Cortex of kidney (tissue), 1 donor: ENCODE measurements at places on chromosomes 3 and 15.

DNA sequence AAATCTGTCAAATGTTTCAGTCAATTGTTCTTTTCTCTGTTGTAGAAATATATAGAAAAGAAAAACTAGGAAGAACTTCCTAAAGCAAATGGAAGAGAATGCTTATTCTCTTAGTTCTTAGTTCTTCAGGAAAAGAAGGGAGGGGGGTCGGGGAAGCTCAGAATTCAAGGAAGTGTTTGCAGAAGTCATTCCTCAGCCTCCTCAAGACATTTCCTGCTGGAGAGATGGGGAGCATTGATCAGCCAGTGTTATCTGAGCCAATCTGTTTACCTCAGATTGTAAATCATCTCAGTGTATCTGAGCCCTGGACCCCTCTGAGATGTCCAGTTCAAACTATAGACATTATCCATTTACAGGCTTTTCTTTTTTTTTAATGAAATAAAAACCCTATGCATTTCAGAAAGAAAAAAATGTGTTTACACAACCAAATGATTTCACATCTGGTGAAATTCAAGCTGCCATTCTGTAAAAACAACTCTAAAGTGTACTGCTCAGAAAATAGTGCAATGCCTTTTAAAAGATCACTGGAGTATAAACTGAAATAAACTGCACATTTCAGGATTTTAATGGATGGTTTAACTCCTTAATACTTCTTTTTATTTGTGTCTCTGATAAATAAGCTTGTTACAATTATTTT lies 460.7 kb downstream of the ROBO1 start:
- DNase-seq: no peak

GRCh38 chr3:188062216-188062615 lies 91.7 kb upstream of the LPP start:
- DNase-seq: no peak

- DNase-seq: no peak
Observed at GRCh38 chr3:13083898-13084297, 10.7 kb upstream of the IQSEC1 start.

DNA sequence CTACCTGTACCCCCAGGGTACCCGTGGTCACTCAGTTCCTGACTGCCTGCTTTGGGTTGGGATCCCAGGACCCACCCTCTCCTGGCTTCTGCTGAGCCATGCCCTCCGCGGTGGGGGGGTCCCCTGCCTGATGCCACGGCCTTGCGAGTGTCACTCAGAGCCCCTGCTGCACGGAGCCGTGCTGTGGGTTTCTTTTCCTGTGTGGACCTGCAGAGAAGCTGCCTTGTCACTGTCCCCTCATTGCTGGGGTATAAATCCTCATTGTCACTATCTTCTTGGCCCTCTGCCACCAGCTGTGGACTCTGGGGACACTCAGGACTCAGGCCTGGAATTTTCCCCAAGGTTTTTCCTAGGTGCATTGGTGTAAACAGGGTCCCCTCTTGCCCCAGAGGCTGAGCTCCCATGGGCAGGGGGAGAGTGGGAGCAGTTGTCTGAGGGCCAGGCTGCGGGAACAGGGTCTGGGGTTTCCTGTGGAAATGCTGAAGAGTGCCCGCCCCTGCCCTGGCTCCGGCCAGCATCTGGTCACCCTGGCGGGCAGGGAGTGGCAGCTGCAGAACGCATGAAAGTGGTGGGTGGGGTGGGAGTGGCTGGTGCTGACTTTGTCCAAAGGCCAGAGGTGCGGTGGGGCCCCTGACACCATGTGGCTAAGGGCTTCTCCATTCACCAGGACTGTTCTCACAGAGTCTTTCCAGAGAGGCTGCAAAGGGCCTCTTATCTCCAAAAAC lies 191.7 kb downstream of the GOLGA6L6 start:
- no peak for DNase-seq

DNA sequence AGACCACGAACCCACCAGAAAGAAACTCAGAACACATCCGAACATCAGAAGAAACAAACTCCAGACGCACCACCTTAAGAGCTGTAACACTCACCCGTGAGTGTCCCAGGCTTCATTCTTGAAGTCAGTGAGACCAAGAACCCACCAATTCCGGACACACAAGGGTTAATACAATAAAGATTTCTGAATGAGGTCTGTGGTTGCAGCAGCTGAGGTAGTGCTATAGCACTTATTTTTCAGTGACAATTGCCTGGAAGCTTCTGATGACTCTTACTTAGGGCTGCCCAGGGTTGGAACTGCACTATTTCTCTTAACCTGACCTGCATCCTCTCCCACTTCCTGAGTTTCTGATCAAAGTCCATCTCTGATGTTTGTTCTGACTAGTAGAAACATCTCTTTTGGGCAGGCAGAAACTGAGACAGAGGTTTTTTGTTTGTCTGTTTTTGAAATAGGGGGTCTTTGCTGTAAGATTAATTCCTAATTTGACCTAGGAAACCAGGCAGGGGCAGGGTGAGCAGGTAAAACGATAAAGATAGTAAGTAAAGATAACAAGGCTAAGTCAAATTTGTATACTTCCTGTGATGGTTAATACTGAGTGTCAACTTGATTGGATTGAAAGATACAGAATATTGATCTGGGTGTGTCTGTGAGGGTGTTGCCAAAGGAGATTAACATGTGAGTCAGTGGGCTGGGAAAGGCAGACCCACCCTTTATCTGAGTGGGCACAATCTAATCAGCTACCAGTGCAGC lies 169.1 kb downstream of the GAP43 start:
- DNase-seq: no peak

GRCh38 chr3:156300929-156301840 lies 180.8 kb downstream of the KCNAB1 start:
- DNase-seq: no peak
